ENCODE measurements at places on chromosomes 3 and 15.

GRCh38 chr15:25739687-25740121 is 123.4 kb downstream of the ATP10A start:
- DNase-seq = peak; percentile 35

GRCh38 chr3:120762615-120763014 is 20.1 kb downstream of the GTF2E1 start:
- no peak for DNase-seq

DNA sequence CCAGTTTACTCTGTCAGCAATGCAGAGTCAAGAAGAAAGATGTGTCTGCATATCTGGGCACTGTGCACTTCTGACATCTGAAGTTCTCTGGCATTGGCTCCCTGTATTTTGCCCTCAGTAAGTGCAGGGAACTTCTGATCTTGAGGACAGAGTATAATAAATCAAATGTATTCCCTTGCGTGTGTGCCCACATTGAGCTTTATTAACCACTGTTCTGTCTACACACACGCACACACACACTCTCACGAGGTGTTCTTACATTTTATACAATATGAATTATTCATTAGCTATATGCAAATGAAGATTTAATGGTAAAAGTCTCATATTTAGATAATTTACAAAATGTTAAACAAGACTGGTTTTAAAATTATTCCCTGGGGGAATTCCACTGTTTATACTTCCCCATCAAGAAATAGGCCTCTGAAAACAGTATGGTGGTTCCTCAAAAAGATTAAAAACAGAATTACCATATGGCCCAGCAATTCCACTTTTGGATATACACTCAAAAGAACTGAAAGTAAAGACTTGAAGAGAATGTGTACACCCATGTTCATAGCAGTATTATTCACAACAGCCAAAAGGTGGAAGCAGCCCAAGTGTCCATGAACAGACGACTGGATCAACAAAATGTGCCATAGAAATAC is 24.6 kb upstream of the ANPEP start:
- no peak for DNase-seq

DNA sequence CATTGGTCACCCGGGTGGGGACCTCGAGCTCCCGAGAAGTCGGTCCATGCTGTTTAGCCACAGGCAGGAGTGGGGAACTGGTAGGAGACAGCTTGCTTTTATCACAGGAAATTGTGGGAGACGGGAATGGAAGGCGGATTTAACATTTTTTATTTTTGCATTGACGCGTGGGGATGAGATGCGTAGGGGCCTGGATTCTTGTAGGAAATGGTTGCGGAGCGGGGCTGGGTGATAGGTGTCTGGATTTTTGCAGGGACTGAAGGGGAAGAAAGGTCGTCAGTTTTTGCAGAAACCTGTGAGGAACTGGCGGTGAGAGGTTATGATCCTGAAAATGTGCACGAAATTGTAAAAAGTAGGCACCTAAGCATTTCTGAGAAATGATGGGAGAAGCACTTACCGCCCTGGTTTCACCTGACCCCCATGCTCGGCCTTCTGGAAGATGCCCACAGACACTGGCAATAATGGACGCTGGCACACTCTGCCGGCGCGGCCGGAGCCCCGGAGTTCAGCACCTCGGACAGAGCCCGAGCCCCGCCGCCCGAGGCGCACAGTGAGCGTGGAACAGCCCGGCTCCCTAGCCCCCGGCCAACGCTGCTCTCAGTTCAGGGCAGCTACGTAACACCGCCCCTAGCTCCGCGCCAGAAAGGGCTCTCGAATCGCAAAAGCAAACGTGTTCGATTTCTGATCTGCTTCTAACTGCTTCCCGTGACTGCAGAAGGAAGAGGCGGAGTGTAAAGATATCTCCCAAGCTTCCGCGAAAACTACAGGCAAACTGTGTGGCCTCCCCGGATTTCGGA is 928 bp downstream of the ANKRD34C start:
- peak; percentile 51 for DNase-seq

- no peak for DNase-seq
Measured at GRCh38 chr3:78791753-78792152, 976.0 kb downstream of the ROBO1 start.

GRCh38 chr15:52796753-52797520 is 6.8 kb upstream of the ONECUT1 start:
- no peak for DNase-seq

- no peak for DNase-seq
Measured at GRCh38 chr15:27550635-27551034, 548.5 kb downstream of the OCA2 start.

GRCh38 chr3:23648996-23649395 is 156.8 kb upstream of the UBE2E1 start:
- no peak for DNase-seq

GRCh38 chr3:155748611-155749365 is 3.9 kb upstream of the PLCH1 start:
- DNase-seq = no peak

GRCh38 chr3:10309736-10310135 is 11.2 kb downstream of the SEC13 start:
- DNase-seq = no peak

- no peak for DNase-seq
Measured at GRCh38 chr3:13137941-13138832, 65.0 kb upstream of the IQSEC1 start.

- no peak for DNase-seq
Measured at GRCh38 chr3:30862004-30862403, 32.5 kb downstream of the GADL1 start.

GRCh38 chr3:160748231-160748630 is 7.8 kb upstream of the PPM1L start:
- no peak for DNase-seq

DNA sequence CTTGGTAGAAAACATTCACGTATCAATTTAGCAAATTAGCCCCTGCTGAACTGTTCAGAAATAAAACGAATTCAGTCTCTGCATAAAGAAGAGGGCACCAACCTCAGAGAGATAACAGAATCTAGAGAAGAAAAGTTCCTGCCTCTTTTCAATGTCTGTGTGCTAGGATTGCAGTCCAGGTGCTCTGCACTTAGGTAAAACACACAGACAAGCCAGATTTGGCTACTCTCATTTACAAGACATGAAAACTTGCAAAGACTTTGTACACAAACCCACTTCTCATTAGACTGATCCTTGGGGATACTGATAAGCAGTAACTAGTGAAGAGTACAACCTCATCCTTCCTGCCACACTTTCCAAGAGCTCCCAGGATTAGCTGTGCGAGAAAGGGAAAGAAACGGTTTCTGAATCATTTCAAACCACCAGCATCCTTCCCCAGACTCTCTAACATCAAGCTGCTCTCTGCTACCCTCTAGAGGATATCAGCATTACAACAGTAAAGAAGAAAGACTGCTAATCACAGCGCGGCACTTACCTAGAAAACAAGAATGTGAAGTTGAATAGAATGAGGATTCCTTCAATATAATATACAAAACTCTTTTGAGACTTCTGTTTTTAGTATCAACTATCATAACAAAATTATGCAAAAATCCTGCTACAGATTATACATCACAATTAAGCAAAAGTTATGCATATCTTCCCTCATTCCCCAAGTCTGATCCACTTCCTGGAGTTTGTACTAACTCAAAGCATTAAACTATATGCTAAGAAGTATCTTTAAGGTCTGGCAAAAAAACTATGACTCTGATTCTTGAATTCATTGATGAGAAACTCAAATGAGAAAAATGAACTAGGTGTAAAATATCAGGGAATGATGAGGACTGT is 306.4 kb downstream of the MAGI1 start:
- no peak for DNase-seq

DNA sequence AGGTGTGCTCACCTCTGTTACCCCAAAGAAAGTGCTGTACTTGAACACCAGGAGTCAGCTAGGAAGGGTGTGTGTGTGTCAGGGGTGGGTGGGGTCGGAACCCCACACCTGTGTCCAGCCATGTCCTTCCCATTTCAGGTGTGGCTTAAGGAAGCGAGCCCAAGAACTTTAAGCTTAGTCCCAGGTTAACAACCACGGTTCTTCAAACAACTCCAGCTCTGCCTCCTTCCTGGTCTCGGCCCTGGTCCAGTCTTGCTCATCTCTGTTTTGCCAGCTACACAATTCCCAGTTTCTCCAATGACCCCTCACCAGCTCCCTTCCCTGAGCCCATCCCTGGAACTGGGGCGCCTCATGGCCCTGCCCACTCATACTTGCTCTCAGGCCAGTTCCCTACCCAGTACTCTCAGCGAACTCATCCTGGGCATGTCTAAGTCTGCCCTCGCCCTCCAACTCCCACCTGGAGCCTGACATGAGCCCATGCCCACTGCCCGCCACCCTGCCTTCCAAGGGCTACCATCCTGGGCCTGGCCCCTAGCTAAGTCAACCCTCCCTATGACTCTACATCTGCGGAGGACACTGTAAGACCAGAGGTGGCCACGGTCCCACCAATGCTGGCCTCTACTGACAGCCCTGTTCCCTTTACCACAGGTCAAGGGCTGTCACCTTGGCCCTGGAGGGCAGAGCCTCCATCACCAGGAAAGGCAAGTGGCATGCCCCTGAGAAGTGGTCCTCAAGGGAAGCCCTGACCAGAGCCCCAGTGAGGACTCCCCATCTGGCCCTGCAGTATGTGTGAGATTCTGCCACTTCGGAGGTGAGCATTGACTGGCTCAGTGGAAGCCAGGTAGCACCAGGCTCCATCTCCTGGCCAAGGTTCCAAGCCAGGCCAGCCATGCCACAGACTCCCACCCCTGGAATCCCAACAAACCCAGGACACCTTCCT is 9.2 kb downstream of the POC1A start:
- DNase-seq = no peak
